ENCODE measurements at places on chromosomes 7 and 10. TPM values are rescaled to one million over a fixed set of nuclear protein-coding genes. Genes with fewer than 3 reads are reported as not detected.

GRCh38 chr10:17231788-17232187 lies 3.7 kb downstream of the VIM start:
- no peak for DNase-seq

DNA sequence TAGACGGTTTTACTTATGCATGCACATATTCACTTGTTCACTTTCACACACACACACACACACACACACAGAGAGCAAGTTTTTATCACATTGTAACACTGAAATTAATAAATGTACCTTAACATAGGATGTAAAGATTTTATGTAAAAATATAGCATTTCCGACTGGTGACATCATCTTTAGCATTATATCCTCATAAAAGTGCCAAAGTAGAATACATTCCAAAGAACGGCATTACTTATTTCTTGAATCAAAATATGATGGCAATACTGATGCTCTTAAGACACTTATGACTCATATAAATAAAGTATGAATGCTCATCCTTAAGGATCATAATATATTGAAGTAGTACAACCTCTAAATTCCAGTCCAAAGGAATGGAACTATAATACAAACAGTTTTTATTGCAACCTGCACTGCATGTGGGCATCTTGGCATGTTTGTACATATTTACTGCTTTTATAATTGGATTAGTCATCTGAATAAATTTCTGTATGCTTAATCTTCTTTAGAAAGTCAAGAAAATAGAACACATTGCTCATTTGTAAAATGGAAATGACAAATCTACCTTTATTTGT lies 290.0 kb upstream of the SEMA3A start:
- DNase-seq, result no peak

- DNase-seq, result no peak
These were observed 252.8 kb downstream of the ZMYND11 start for GRCh38 chr10:387909-388660.

DNA sequence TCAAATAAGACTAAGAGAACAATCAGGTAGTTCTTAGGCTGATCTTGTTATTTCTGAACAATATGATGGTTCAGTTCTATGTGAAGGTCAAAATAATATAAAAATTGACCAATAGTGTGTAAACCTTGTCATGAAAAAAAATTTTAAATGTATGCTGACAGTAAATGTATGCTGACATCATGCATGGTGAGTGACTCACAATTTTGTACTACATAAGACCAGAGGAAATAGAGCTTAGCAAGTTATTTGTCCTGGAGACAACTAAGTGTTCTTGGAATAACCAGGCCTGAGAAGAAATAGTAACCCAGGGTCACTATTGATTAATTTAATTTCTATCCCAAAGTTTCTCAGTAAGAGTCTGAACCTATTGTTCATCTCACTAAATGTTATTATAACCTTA lies 182.2 kb upstream of the PCDH15 start:
- DNase-seq, result no peak

- DNase-seq, result no peak
These were observed 37.7 kb downstream of the PRKG1 start for GRCh38 chr10:51112013-51112412.

DNA sequence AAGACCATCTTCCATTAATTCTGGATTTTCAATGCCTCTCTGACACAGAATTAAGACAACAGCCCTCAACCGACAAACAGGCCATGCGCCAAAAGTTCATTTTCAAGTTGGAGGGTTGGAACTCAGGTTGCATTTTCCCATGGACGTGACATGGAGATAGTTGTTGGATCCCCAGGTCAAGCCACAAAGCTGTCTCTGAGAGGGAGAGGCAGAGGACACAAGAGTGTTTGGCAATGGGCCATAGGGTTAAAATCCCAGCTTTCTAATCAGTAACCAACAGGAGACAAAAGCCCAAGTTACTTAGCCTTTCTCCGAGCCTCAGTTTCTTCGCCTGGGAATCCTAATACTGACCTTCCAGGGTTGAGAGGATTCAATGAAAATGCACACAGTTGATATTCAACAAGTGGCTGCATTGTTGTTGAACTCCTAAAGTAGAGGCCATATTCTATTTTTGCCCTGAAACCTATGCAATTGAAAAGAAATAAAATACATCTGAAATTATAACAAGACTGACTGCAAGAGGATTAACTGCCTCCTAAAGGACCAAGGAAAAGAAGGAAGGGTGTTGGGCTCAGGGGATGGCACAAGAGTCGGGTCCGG lies 44.3 kb downstream of the SORBS1 start:
- DNase-seq, result no peak

DNAJC12 gene
- 0.54 TPM for polyA plus RNA-seq
